ENCODE measurements at places on chromosomes 3 and 15. TPM values are rescaled to one million over a fixed set of nuclear protein-coding genes. Genes with fewer than 3 reads are reported as not detected.

The NR1I2 gene
- total RNA-seq, result not detected

The TF gene
- total RNA-seq, result 1.7 TPM

The C2CD4A gene
- 0.26 TPM for total RNA-seq

The KIF7 gene
- 1.3 TPM for total RNA-seq

The NOX5 gene
- not detected for total RNA-seq
